ENCODE measurements at places on chromosomes 2 and 18. TPM values are rescaled to one million over a fixed set of nuclear protein-coding genes. Genes with fewer than 3 reads are reported as not detected.

Gene ELOA2
- not detected for total RNA-seq

- DNase-seq: no peak
- H3K27ac ChIP-seq: no peak overlapping the region
- no peaks in the 10 kb centered on the region for H3K4me1 ChIP-seq
- H3K36me3 ChIP-seq: no peaks in the 10 kb centered on the region
- H3K4me3 ChIP-seq: no peak overlapping the region
Measured at GRCh38 chr18:48721312-48721711, 182.5 kb downstream of the CTIF start.

Gene C2orf80
- not detected for total RNA-seq

DNA sequence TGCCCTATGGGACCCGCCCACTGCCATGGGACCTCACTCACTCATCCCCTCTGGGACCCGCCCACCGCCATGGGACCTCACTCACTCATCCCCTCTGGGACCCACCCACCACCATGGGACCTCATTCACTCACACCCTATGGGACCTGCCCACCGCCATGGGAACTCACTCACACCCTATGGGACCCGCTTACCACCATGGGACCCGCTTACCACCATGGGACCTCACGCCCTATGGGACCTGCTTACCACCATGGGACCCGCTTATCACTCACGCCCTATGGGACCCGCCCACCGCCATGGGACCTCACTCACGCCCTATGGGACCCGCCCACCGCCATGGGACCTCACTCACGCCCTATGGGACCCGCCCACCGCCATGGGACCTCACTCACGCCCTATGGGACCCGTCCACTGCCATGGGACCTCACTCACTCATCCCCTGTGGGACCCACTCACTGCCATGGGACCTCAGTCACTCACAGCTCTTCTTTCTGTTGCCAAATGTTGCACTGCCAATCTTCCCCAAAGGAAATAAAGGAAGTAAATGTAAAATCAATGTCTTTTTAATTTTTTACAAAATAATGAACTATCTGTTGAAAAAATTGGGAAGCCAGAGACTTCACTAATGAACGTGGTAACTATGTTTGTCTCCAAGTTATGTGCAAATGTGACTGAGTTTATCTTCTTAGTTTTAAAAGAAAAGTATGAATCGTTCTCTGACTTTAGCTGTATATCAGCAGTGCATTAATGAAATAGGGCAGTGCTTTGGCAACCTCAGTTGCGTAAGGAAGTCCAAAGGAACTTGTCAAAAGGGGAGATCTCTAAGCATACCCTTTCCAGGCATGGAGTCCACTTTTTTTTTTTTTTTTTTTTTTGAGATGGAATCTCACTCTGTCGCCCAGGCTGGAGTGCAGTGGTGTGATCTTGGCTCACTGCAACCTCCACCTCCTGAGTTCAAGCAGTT, 101.5 kb upstream of the MGAT5 start:
- H3K27me3 ChIP-seq: no peaks in the 10 kb centered on the region
- H3K27ac ChIP-seq: no peak overlapping the region
- DNase-seq: no peak

- no peak overlapping the region for H3K4me3 ChIP-seq
- no peak for DNase-seq
- no peaks in the 10 kb centered on the region for H3K4me1 ChIP-seq
- H3K27ac ChIP-seq: no peak overlapping the region
- no peaks in the 10 kb centered on the region for H3K36me3 ChIP-seq
- H3K27me3 ChIP-seq: no peaks in the 10 kb centered on the region
Measured at GRCh38 chr2:145050134-145050533, 530.2 kb upstream of the ZEB2 start.
